ENCODE measurements at places on chromosomes 7 and 10. TPM values are rescaled to one million over a fixed set of nuclear protein-coding genes. Genes with fewer than 3 reads are reported as not detected.
A peak's percentile ranks its signal among the peaks of the same experiment; 100 is the strongest.

The PUS7 gene
- 30.7 TPM for total RNA-seq

The IFIT1B gene
- total RNA-seq, result not detected

The TRPV5 gene
- not detected for total RNA-seq

The SBDS gene
- total RNA-seq, result 82.8 TPM

The RSU1 gene
- 55.6 TPM for total RNA-seq

- DNase-seq, result no peak
- no peaks in the 10 kb centered on the region for H3K36me3 ChIP-seq
- H3K27ac ChIP-seq, result no peak overlapping the region
- no peaks in the 10 kb centered on the region for H3K27me3 ChIP-seq
- no peaks in the 10 kb centered on the region for H3K4me1 ChIP-seq
- H3K4me3 ChIP-seq, result no peak overlapping the region
Measured at GRCh38 chr7:655758-656157, 70.7 kb upstream of the DNAAF5 start.

- H3K4me1 ChIP-seq, result no peaks in the 10 kb centered on the region
- no peaks in the 10 kb centered on the region for H3K36me3 ChIP-seq
- DNase-seq, result no peak
- no peaks in the 10 kb centered on the region for H3K27me3 ChIP-seq
- no peak overlapping the region for H3K27ac ChIP-seq
- H3K4me3 ChIP-seq, result no peak overlapping the region
Measured at GRCh38 chr7:1650363-1651030, 19.6 kb upstream of the ELFN1 start.

- no peak overlapping the region for H3K27ac ChIP-seq
- DNase-seq, result no peak
- peaks cover 7% of the 10 kb centered on the region for H3K4me1 ChIP-seq
- no peaks in the 10 kb centered on the region for H3K36me3 ChIP-seq
- H3K27me3 ChIP-seq, result no peaks in the 10 kb centered on the region
Measured at GRCh38 chr10:17663450-17663849, 19.5 kb downstream of the STAM start.

- no peaks in the 10 kb centered on the region for H3K4me1 ChIP-seq
- H3K36me3 ChIP-seq, result no peaks in the 10 kb centered on the region
- no peak for DNase-seq
- peaks cover 2% of the 10 kb centered on the region for H3K27me3 ChIP-seq
- H3K4me3 ChIP-seq, result no peak overlapping the region
- H3K27ac ChIP-seq, result no peak overlapping the region
Measured at GRCh38 chr10:92737484-92737883, 47.7 kb downstream of the HHEX start.

GRCh38 chr10:95477175-95477520 lies 84.0 kb downstream of the SORBS1 start:
- no peak overlapping the region for H3K4me3 ChIP-seq
- no peaks in the 10 kb centered on the region for H3K36me3 ChIP-seq
- H3K4me1 ChIP-seq, result peaks cover 31% of the 10 kb centered on the region
- no peaks in the 10 kb centered on the region for H3K27me3 ChIP-seq
- DNase-seq, result no peak

- peaks cover 20% of the 10 kb centered on the region for H3K27me3 ChIP-seq
- H3K27ac ChIP-seq, result no peak overlapping the region
- DNase-seq, result no peak
- no peaks in the 10 kb centered on the region for H3K36me3 ChIP-seq
- H3K4me3 ChIP-seq, result no peak overlapping the region
Measured at GRCh38 chr10:48529331-48529730, 75.5 kb downstream of the ARHGAP22 start.

GRCh38 chr10:32298075-32298812 lies 48.7 kb downstream of the EPC1 start:
- DNase-seq, result peak; percentile 22
- H3K4me3 ChIP-seq, result no peak overlapping the region
- H3K36me3 ChIP-seq, result no peaks in the 10 kb centered on the region

DNA sequence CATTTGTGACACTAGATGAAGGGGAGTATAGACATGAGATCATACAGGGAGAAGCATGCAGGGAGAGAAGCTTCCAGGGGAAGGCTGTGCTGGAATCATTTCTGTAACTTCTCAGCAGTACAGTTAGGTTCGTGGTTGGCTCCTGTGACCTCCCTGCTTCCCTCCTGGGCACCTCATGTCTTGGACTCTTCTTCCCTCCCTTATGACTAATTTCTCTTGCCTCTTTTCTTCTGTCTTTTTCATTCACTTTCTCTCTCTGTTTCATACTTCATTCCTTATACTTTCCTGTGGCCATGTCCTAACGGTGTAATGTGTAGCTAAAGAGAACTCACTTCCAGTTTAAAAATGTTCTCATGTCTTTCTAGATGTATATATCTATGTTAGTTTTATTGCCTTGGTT lies 19.1 kb upstream of the HKDC1 start:
- no peaks in the 10 kb centered on the region for H3K27me3 ChIP-seq
- H3K4me1 ChIP-seq, result no peaks in the 10 kb centered on the region
- H3K27ac ChIP-seq, result no peak overlapping the region
- no peak overlapping the region for H3K4me3 ChIP-seq
- H3K36me3 ChIP-seq, result peaks cover 20% of the 10 kb centered on the region
- no peak for DNase-seq

DNA sequence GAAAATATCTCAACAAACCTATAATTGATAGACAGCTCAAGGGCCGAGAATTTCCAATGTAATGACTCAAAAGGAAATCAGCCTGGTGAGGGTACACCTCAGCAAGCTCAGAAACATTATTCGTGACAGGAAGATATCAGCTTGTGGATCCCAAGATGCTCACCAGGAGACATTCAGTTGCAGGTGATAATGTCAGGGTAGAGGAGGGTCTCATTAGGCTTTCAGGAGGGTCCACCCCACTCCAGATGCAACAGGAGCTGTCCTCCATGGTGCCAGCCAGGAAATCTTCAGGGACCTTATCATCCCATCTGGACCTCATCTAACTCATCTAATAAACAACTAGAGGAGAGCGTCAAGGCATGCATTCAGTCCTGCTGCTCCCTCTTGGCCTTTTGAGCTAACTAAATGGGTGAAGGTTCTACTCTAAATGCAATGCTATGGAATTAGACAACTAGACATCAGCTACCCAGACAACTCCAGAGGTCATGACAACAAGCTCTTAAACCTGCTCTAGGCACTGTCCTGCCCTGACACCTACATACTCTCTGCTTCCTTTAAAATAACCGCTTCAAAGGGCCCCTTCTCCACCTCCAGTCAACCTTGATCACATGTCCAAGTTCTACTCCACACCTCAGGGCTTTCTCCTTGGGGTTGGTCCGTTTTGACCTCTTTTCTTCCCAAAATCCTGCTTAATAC lies 4.3 kb upstream of the GIMAP5 start:
- no peaks in the 10 kb centered on the region for H3K36me3 ChIP-seq
- H3K27me3 ChIP-seq, result peaks cover 3% of the 10 kb centered on the region
- no peak overlapping the region for H3K27ac ChIP-seq
- DNase-seq, result no peak
- no peaks in the 10 kb centered on the region for H3K4me1 ChIP-seq

GRCh38 chr10:6400821-6401465 lies 179.1 kb downstream of the PRKCQ start:
- peak overlapping the region; percentile 72 for H3K27ac ChIP-seq
- H3K27me3 ChIP-seq, result peaks cover 2% of the 10 kb centered on the region
- DNase-seq, result no peak
- 0 out of 2 replicates have a peak overlapping the region, but pooled peaks have one; percentile 60 for H3K4me3 ChIP-seq
- no peaks in the 10 kb centered on the region for H3K36me3 ChIP-seq

DNA sequence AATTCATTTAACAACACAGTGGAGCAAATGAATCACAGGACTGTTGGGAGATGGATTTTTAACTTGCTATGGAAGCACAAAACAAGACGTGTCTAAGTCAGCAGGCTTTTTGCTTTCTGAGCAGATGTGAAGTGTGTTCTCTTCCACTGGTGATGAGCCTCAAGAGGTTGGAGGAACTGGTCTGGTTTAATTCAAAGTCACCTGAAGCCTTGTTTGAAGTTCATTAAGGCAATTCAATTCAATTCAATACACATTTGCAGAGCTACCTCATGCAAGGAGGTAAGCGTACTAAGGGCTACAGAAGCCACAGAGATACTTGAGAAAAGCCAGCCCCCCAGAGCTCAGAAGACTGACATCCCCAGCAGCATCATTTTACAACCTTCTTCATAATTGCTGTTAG lies 68.4 kb upstream of the PALS2 start:
- no peaks in the 10 kb centered on the region for H3K27me3 ChIP-seq
- no peak overlapping the region for H3K27ac ChIP-seq
- no peaks in the 10 kb centered on the region for H3K36me3 ChIP-seq
- DNase-seq, result no peak
- H3K4me3 ChIP-seq, result no peak overlapping the region

- H3K36me3 ChIP-seq, result no peaks in the 10 kb centered on the region
- DNase-seq, result no peak
- H3K27ac ChIP-seq, result no peak overlapping the region
- H3K27me3 ChIP-seq, result no peaks in the 10 kb centered on the region
- no peaks in the 10 kb centered on the region for H3K4me1 ChIP-seq
- no peak overlapping the region for H3K4me3 ChIP-seq
Measured at GRCh38 chr10:4450169-4450568, 375.8 kb upstream of the AKR1E2 start.

- H3K27ac ChIP-seq, result no peak overlapping the region
- no peak overlapping the region for H3K4me3 ChIP-seq
- no peaks in the 10 kb centered on the region for H3K36me3 ChIP-seq
- H3K4me1 ChIP-seq, result no peaks in the 10 kb centered on the region
- no peak for DNase-seq
Measured at GRCh38 chr7:41051535-41051934, 651.4 kb downstream of the INHBA start.
